ENCODE measurements at places on chromosomes 12 and 14.

GRCh38 chr14:44352201-44352600 is 154.9 kb downstream of the FSCB start:
- no peak for DNase-seq

GRCh38 chr12:19223695-19224094 is 94.2 kb downstream of the PLEKHA5 start:
- DNase-seq, result no peak

DNA sequence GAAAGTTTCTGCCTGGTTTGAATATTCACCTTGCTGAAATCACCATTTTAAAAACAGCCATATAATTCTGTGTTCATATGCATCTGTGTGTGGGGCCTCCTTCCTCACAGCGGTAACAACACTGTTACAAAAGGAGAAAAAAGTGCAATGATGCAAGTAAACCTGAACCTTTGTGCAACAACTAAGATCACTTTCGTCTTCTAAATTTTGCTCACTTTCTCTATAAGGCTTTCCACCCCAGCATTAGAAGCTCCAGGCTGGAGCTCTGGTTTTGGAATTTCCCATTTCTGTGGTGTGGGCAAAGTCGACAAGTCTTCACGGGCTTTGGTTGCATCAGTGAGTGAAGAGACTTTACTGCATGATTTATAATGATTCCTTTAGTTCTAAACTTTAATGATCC is 18.4 kb downstream of the FGD6 start:
- no peak for DNase-seq

DNA sequence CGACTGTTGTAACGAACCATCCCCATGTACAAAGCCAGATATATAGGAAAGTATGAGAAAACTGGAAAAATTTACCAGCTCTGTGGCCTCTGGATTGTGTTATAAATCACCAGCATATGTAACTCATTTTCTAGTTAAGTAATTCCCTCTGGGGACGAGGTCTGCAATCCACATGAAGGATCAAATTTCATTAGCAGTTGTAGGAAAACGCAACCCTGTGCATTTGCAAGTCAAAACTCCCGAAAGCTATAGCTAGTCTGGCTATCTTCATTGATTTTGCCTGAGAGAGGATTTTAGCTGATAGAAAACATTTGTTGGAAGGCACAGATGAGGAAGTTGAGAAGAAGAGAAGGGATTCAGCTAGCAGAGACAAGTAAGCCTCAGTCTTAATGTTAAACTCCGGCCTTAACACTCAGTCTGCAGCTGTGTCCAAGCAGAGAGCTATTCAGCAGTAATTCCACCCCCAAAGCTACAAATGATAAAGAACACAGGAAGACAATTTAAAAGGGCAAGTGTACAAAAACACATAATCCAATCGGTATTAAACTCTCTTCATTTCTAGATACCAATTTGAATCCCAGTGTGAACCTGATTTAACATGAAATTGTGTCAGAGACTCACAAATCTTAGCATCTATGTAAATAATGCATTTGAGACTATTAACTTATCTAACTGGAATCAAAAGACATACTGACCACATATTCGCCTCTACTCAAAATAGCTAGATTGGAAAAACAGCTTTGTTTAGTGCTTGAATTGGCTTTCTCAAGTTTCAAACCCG is 54.2 kb upstream of the CERS5 start:
- no peak for DNase-seq

- no peak for DNase-seq
Observed at GRCh38 chr12:89568484-89568883, 42.6 kb upstream of the POC1B start.

GRCh38 chr12:13591488-13591887 is 389.9 kb downstream of the GRIN2B start:
- no peak for DNase-seq

- DNase-seq, result no peak
Observed at GRCh38 chr14:101884934-101885576, 79.3 kb upstream of the DYNC1H1 start.

- no peak for DNase-seq
Observed at GRCh38 chr12:108693751-108694150, 37.6 kb downstream of the CORO1C start.
